ENCODE measurements at places on chromosomes 5 and 9.

DNA sequence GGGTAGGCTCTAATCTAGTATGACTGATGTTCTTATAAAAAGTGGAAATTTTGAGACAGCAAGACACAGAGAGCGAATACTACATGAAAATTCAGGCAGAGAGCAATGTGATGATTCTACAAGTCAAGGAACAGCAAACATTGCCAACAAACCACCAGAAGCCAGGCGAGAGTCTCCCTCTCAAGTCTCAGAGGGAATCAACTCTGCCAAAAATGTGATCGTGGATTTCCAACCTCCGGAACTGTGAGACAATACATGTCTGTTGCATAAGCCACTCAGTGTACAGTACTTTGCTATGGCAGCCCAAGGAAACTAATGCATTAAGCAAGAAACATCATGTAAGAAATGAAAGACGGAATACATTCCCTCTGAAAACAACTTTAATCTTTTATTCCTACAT, 52.1 kb upstream of the CCNG1 start:
- DNase-seq = no peak

GRCh38 chr5:42596817-42597216, 159.8 kb upstream of the CCDC152 start:
- no peak for DNase-seq

GRCh38 chr5:81779125-81779915, 28.4 kb upstream of the SSBP2 start:
- DNase-seq = no peak

- no peak for DNase-seq
Observed at GRCh38 chr5:168773226-168773625, 194.1 kb upstream of the PANK3 start.

DNA sequence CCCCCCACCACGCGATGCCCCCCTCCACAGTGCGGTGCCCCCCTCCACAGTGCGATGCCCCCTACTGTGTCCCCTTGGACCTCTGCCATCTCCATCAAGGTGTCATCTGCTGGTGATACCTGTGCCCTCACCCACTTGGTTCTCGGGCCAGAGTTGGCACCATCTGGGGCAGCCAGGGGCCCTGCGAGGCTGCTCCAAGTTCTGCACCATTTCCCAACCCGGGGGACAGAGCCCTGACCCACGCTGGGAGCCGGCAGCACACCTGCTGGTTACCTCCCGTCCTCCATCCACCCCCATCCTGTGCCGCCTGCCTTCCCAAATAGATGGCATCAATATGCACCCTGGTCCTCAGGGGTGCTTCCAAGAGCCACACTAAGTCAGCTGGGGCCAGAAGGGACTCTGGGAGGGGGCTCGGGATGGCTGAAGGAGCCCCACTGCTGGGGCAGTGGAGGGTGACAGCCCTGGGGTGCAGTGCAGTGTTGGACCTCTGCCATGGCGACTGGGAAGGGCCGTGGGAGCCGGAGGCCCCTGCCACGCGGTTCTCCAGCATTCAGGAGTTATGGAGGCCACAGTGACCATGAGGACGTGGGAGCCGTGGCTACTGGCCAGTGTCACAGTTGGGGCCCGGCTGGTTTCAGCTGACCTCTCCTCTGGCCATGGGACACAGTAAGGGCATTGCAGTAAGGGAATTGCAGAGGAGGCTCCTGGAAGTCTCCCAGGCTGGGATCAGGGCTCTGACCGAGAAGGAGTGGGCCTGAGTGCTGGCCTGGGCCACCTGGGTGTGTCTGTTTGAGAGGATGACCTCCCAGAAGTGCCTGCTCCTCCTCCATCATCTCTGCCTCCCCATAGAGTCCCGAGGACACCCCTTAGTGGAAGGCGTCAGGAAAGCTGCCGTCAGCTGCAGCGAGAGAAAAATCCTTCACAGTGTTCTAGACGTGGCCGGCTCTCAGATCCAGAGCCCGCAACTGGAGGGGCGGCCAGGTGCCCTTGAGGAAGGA, 44.2 kb upstream of the NOTCH1 start:
- no peak for DNase-seq

DNA sequence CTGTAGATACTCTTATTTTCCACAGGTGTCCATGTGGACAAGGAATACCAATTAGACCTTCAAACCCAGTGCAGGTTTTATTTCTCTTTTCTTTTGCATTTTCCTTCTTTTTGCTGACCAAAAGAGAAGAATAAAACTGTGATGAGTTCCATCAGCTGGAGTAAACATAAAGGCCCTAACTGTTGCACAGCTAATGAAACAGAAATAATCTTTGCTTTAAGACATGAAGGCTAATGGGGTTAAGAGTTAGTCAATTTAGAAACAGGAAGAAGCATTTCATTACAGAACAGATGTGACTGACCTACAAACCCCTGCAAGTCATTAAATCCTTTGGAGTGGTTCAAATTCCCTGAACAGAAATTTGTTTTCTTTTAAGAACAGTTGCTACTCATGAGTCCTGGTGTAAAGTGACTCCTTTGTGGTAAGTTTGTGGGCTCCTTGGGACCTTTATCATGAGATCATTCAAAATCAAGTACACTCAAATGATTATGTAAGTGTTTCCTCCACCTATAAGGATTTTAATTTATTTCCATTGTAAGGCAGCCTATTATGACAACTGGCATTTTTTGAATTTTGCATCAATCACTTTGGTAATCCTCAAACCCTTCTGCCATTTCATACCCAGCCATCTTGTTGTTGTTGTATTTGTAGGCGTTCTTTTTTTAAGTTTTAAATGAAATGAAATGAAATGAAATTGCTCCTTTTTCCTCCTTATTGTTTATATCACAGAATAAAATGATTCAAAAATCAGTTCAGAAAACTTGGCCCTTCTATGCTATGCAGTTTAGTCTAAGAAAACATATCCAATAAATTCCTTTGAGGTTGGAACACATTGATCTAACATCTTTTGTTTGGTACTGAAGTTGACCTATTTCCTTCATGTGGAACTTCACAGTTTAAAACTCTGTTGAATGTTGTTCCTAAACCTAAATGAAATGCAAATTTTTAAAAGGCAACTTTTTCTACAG, 1.3 kb downstream of the MINAR2 start:
- DNase-seq = no peak

- no peak for DNase-seq
Observed at GRCh38 chr9:68827837-68828744, 123.1 kb downstream of the PIP5K1B start.

DNA sequence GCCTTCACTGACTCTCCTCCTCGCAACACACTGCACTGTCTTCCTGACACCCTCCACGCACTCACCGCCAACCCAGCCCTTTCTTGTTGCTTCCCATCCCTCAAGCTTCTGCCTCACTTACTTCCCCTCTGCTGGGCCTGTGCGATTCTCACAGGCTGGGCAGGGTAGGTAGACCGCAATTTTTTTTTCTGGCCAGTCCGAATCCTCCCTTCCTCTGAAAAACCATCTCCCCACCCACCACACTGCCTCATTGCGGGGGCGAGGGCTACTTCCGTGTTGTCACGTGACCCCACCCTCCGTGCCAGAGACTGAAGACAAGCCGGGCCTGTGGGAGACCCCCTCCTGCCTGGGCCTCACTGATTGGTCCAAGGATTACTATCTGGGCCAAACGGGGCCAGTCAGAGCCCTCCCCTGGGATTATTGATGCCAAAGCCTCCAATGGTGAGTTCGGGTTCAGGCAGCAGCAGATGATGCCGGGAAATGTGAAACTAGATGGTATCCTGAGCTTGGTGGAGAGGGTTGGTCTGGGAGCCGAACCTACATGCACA, 73.1 kb downstream of the STK10 start:
- no peak for DNase-seq

DNA sequence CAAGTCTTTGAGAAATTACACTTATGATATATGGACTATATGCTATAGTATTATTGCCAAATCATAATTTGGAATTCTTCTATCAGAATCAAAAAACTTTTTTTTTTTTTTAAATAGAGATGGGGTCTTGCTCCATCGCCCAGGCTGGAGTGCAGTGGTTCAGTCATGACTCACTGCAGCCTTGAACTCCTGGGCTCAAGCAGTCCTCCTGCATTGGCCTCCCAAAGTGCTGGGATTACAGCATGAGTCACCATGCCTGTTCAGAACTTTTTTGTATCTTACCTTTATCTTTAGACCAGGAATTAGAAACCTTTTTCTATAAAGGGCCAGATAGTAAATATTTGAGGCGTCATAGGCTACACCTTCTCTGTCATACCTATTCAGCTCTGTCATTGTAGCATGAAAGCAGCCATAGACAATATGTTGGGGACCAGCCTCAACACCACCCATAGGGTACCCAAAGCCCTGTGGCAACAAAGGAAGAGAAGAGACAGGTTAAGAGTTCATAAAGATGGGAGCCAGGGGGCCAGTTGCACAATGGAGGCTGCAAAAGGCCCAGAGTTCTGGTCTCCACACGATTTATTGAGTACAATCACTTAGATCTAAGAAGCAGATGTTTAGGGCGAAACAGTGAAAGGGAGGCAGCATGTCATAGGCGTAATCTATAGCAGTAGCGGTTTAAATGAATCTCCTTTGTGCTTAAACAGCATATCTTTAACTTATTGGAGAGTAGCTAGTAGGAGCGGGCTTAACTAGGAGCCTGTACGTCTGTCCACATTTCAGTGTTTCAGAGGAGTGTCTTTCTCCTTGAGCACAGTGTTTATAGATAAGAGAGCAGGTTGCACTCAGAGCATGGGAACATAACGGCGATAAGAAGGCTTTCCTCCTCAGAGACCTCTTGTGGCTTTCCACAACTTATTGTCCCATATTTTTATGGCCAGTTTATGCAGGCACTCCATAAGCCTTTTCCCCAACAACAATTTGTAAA, 12.5 kb downstream of the ECM2 start:
- DNase-seq = no peak

- no peak for DNase-seq
Observed at GRCh38 chr5:32255540-32255900, 57.2 kb downstream of the MTMR12 start.

- DNase-seq = peak; percentile 5
Observed at GRCh38 chr5:137122075-137122474, 377.1 kb downstream of the SPOCK1 start.

- DNase-seq = no peak
Observed at GRCh38 chr9:120281665-120282064, 298.3 kb downstream of the CDK5RAP2 start.

DNA sequence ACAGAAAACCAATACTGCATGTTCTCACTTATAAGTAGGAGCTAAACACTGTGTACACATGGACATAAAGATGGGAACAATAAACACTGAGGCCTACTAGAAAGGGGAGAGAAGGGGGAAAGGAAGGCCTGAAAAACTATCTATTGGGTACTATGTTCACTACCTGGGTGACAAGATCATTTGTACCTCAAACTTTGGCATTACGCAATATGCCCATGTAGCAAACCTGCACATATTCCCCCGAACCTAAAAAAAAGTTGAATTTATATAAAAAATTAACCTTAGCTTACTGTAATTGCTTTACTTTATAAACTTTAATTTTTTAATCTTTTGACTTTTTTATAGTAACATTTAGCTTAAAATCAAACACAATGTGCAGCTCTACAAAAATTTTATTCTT, 237.6 kb upstream of the ATP10B start:
- DNase-seq = no peak

GRCh38 chr9:82895822-82896110, 167.2 kb downstream of the RASEF start:
- DNase-seq = no peak

DNA sequence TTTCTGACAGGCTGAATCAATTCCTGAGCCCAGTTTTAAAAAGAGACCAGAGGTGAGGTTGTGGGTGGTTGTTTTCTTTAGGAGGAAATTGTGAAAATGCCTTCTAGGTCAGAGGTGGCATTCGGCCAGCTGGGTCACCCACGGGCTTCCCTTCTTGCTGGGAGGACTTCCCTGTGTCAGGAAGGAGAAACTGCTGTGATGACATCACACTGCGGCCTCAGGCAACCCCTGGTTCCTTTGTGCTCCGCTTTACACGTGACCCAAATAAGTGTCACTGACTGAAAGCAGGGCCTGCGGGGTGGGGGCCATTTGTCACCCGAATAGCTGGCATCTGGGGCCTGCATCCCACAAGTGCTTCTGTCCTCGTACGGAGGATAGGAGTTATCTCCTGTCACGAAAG, 39.7 kb downstream of the FABP6 start:
- peak; percentile 43 for DNase-seq

DNA sequence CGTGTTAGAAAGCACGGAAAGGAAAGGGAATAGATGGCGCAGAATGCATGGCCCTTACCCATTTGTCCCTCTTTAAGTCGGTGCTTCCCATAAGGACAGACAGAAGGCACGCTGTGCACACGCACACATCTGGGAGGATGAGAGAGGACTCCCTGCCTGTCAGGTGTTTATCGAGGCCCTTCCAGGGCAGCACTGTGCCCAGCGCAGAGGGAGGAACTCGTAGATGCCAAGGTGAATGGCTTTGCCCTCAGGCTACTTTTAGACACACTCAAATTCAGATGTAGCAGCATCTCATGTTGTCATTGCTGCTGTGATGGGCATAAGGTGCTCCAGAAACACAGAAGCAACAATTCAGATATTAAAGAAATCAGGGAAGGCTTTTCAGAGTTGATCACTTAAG, 70.2 kb upstream of the CTSL start:
- no peak for DNase-seq

GRCh38 chr9:112784020-112784785, 33.6 kb downstream of the SNX30 start:
- DNase-seq = no peak

GRCh38 chr5:151868451-151868850, 56.2 kb downstream of the GLRA1 start:
- DNase-seq = no peak

DNA sequence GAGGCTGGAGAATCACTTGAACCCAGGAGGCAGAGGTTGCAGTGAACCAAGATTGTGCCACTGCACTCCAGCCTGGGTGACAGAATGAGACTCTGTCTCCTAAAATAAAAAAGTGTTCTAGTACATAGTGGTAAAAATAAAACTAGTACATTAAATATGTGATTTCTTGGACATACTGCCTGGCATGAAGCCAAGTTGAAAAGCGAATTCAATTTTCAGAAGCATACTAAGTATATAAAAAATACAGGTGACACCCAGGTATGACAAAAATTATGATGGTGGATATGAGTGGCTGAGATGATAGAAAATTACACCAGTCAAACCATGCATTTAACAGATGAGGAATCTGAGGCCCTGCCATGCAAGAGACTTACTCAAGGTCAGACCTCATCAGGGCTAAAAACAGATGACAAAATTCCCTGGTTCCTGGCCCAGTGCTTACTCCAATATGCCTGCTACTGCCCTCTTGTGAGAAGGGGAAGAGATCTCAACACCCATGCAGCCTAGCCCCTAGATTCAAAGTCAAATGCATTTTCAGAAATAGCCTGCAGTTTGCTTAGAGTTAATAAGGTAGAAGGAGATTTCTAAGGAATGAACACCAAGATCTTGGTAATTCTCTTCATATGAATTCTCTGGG, 46.6 kb upstream of the GNPDA1 start:
- DNase-seq = no peak
